ENCODE measurements at places on chromosomes 13 and 19. TPM values are rescaled to one million over a fixed set of nuclear protein-coding genes. Genes with fewer than 3 reads are reported as not detected.
A peak's percentile ranks its signal among the peaks of the same experiment; 100 is the strongest.

DNA sequence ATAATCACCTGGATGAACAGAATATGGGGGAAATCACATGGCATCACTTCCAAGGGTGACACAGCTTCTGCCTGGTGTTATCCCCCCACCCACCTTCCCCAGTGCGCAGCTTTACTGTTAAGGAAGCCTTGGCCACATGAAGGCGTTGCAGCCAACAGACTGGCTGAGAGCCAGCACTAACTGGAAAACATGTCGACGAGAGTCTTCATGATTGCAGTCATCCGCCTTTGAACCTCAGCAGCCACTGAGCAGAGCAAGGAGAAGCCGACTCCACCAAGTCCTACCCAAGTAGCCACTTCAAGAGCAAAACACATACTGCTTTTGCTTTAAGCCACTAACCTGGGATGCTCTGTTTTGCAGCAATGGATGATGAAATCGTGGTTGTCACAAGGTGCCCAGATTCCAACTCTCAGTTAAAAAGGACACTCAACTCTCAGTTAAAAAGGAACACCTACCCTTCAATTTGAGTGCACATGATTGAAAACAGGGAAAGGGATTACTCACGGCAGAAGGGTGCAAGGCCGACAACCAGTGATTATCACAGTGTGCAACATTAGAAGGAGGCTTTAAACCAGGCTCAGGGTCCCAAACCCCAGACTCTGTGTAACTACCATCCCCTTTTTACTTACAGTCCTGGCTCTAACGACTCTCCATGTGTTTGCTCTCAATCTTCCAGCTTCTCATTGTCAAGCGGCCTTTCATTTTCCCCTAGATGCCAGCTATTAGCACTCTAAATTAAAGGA, 149.1 kb downstream of the KLF12 start:
- H3K36me3 ChIP-seq: no peaks in the 10 kb centered on the region
- no peak for DNase-seq
- no peak overlapping the region for H3K4me3 ChIP-seq
- H3K4me1 ChIP-seq: no peaks in the 10 kb centered on the region
- H3K27me3 ChIP-seq: no peaks in the 10 kb centered on the region

- H3K4me3 ChIP-seq: no peak overlapping the region
- H3K27ac ChIP-seq: no peak overlapping the region
- DNase-seq: no peak
- H3K4me1 ChIP-seq: no peaks in the 10 kb centered on the region
These were observed 167.7 kb downstream of the SPRY2 start for GRCh38 chr13:80173224-80173623.

DNA sequence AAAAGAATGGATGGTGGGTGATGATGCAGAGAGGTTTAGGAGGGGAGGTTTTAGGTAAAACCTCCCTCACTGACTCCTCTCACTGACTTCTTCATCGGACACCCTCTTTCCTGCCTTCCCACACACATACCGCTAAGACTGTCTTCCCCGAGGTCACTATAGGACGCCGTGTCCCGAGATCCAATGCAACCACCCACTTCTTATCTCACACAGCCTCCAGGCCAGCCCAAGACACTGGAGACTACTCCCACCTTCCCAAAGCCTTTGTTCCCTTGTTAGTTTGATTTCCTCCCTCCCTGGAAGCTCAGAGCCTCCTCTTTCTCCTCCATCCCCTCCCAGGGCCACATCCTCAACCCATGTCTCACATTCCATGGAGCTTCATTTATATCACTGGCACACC, 16.5 kb upstream of the CAMSAP3 start:
- H3K4me1 ChIP-seq: no peaks in the 10 kb centered on the region
- no peak overlapping the region for H3K4me3 ChIP-seq
- H3K36me3 ChIP-seq: no peaks in the 10 kb centered on the region

GRCh38 chr13:109180905-109181425, 551.6 kb downstream of the MYO16 start:
- no peaks in the 10 kb centered on the region for H3K4me1 ChIP-seq
- no peak overlapping the region for H3K4me3 ChIP-seq
- H3K36me3 ChIP-seq: no peaks in the 10 kb centered on the region
- DNase-seq: no peak
- H3K27ac ChIP-seq: no peak overlapping the region

GRCh38 chr19:18058208-18059009, 28.3 kb downstream of the IL12RB1 start:
- no peaks in the 10 kb centered on the region for H3K36me3 ChIP-seq
- DNase-seq: peak; percentile 78
- H3K4me3 ChIP-seq: no peak overlapping the region
- H3K4me1 ChIP-seq: peaks cover 5% of the 10 kb centered on the region
- no peaks in the 10 kb centered on the region for H3K27me3 ChIP-seq

DNA sequence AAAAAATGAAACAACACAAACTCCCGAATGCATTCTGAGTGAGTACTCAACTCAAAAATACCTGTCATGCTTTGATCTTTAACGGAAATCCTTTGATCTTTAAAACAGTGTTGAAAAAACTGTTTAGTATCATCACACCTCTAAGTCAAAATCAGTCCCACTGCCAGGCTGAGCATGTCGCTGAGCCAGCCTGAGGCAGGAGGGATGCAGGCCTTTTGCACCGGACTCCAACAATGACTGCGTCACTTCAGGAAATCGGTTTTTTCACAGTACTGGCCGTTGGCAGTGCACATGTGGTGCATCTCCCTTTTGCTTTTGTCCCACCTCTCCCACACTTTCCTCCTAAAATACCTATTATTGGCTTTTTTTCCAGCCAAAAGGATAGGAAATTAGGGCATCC, 78.2 kb downstream of the SHISA2 start:
- H3K36me3 ChIP-seq: no peaks in the 10 kb centered on the region
- peaks cover 11% of the 10 kb centered on the region for H3K4me1 ChIP-seq

DNA sequence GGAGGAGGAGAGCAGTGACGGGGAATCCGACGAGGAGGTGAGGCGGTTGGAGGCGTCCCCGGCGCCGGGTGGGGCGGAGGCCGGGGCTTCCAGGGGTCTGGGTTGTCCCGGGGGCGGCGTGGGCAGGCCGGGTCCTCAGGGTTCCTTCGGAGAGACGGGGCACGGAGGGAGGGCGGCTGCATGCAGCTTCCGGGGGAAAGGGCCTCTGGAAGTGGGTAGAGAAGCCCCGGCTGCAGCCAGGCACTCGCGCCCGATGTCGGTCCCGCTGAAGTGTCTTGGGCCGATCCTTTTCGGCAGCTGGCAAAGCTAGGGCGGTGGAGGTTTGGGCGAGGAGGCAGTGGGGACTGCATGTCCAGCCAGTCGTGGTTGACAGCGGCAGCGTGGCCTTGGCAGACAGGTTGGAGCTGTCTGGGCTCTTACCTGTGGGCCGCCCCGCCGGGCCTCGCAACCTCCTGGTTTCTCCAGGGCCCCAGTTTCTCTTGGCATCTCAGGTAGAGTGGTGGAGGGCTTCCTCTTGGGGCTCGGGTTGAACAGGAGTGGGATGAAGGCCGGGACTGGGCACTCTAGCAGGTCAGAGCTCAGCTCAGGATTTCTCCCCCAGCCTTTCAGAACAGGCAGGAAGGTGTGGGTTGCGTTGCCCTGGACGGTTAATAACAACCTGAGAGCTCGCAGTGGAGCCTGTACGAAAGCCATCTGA, 690 bp downstream of the KMT2B start:
- DNase-seq: peak; percentile 25
- H3K27me3 ChIP-seq: no peaks in the 10 kb centered on the region
- H3K4me3 ChIP-seq: peak overlapping the region; percentile 64
- peaks cover 6% of the 10 kb centered on the region for H3K36me3 ChIP-seq

DNA sequence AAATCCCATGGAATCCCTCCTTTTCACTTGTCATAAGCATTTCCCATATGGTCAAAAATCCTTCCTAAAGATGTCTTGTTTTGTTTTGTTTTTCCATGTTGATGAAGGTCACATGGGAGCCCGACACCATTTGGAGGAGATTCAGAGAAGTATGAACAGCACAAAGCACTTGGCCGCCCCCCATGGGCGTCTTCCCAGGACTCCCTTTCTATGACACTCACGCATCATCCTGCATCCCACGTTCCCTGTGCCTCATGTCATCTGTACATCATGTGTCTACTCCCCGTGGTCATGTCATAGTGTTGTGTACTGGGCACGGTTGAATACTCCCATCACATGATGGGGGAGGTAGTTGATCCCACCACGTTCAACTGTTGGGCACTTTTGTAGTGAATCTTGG, 2.0 kb downstream of the ZSCAN1 start:
- H3K4me3 ChIP-seq: no peak overlapping the region
- no peaks in the 10 kb centered on the region for H3K27me3 ChIP-seq
- no peaks in the 10 kb centered on the region for H3K36me3 ChIP-seq
- DNase-seq: no peak

DNA sequence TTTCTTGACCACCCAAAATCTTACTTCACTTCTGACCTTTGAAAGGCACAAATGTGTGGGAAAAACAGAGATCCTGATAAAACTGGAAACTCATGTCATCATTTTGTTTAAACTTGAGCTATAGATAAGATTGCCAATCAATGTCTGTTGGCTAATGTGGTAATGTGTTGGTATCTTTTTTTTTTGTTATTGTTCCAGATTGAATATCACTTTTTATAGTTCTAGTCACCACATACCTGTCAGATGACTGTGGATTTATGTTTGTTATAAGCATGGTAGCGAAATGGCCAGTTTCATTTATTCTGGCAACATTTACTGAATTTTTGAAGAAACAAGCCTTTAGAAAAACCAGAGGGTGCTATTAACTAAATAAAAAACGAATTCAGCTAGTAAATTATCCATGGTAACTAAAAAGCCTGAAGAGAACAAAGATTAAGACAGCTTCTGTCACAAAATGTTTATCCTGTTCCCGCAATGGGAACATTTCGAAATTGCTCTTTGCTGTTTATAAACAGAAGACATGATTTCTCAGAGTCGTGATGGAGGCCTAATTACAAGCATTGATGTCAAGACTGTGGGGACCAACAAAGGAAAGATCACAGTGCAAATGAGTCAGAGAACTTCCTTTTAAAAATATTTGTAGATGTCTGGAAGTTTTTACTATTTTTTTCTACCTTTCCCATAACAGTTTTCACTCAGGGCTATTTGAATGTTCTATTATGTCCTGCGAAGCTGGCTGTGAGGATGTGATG, 82.9 kb upstream of the POSTN start:
- H3K27ac ChIP-seq: peak overlapping the region; percentile 86
- H3K27me3 ChIP-seq: no peaks in the 10 kb centered on the region
- H3K4me3 ChIP-seq: no peak overlapping the region

- H3K27me3 ChIP-seq: no peaks in the 10 kb centered on the region
- no peak overlapping the region for H3K27ac ChIP-seq
- DNase-seq: no peak
- no peaks in the 10 kb centered on the region for H3K4me1 ChIP-seq
- no peak overlapping the region for H3K4me3 ChIP-seq
- H3K36me3 ChIP-seq: no peaks in the 10 kb centered on the region
These were observed 27.4 kb downstream of the LRCH1 start for GRCh38 chr13:46580362-46580839.

DNA sequence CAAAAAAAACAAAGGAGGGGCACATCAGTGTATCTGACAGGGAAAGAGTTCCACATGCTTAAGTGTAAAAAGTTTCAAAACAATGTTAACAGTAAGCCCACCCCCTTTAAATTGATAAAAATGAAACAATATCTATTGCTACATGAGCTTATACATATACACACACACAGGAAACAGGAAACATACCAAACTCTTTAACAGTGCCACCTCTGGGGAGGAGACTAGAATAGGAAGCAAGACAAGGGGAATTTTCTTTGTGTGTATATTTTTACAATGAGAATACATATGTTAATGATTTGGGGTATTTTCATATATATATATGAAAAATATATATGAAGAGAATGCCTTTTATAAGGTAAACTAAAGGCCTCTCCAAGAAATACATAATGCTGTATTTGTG, 44.7 kb downstream of the TPT1 start:
- H3K4me1 ChIP-seq: peaks cover 16% of the 10 kb centered on the region
- peaks cover 1% of the 10 kb centered on the region for H3K27me3 ChIP-seq
- DNase-seq: peak; percentile 34
- no peak overlapping the region for H3K27ac ChIP-seq
- no peak overlapping the region for H3K4me3 ChIP-seq
- H3K36me3 ChIP-seq: no peaks in the 10 kb centered on the region

DNA sequence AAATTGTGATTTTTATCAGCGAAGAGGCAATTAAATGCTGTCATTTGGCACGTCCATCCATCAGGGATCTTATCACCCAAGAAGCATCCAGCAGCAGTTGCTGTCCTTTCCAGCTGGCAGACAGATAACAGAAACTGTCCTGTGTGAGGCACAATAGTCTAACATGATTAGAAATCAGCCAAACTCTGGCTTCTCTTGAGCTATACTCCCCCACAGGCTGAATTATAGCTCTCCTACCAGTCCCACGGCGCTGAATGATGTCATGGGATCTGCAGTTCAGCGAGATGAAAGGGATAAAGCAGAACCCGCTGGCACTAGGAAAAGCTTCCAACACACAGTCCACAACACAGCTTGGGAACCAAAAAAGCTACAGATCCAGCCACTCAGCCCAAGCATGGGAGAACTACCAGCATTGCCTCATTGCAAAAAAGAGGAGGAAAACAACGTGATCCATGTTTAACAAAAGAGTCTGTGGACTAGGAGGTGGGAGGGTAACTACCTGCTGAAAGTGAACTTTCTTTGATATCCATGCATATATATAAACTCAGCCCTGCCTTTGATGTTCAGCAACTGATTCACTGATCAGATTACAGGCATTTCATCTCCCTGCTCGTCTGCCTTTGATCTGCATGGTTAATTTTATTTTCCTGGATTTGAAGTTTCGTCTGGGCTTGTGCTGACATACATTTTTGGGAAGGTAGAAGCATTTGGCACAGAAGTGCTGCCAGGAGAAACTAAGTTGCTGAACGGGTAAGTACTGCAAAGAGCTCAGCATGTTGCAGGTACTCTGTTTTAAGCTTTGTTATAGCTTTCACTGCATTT, at the start of gene TNFRSF19:
Gene TNFRSF19, plus strand, starts transcription at position 314 of the 822 bp plus-strand sequence. CDS start 19,772 bp downstream, outside the sequence.
- DNase-seq: peak; percentile 8
- H3K4me1 ChIP-seq: no peaks in the 10 kb centered on the region
- H3K4me3 ChIP-seq: no peak within 1 kb of the TSS
- no peak within 1 kb of the TSS for H3K27ac ChIP-seq
- H3K36me3 ChIP-seq: no peaks in the 10 kb centered on the region

DNA sequence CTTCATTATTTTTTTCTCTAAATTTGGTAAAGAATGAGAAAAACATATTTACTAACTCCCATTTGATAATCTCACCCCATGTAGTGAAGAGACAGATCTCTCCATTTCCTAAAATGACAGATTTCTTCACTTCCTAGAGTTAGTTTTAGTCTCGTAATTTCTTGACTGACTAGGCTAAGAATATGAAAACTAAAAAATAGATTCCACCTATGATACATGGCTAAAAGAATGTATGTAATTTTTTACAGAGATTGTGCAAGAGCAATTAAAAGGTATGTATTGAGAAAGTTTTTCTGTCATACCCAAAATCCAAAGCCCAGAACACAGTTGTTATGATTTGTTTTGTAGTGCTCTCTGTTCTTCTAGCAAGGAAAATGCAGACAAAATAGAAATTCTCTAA, 9.5 kb downstream of the NALCN start:
- H3K36me3 ChIP-seq: no peaks in the 10 kb centered on the region
- no peaks in the 10 kb centered on the region for H3K27me3 ChIP-seq
- no peak for DNase-seq
- H3K4me1 ChIP-seq: no peaks in the 10 kb centered on the region
- no peak overlapping the region for H3K4me3 ChIP-seq

The ZNF20 gene
- polyA plus RNA-seq: 0.46 TPM

The CYP4F8 gene
- polyA plus RNA-seq: not detected

The DPF1 gene
- 2.0 TPM for polyA plus RNA-seq

The KLK7 gene
- polyA plus RNA-seq: not detected

The FLT1 gene
- 17.9 TPM for polyA plus RNA-seq

The FFAR1 gene
- not detected for polyA plus RNA-seq

Data from endothelial cell of umbilical vein (primary cell).